ENCODE measurements at places on chromosomes 2 and 18. TPM values are rescaled to one million over a fixed set of nuclear protein-coding genes. Genes with fewer than 3 reads are reported as not detected.
A peak's percentile ranks its signal among the peaks of the same experiment; 100 is the strongest.

DNA sequence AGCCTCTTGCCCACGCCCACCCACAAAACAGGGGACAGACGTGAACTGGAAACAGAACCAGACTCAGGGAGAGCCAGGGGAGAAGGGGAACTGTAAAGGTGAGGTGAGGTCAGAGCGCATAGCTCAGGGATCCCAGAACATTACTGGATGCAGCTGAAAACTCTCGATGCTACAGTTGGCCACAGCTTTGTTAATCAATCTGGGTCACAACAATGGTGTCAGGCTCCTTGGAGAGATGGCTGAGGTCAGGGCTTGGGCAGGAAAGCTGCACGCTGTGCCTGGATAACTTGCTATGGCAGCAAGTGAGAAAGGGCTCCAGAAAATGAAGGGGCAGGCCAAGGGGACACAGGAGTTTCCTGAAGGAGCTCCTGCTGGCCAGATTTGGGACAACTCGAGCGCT, 263.3 kb downstream of the TFCP2L1 start:
- no peak for DNase-seq

GRCh38 chr2:8148260-8149006, 533.4 kb upstream of the ID2 start:
- no peak for DNase-seq

GRCh38 chr2:19178175-19178574, 180.2 kb downstream of the OSR1 start:
- no peak for DNase-seq

DNA sequence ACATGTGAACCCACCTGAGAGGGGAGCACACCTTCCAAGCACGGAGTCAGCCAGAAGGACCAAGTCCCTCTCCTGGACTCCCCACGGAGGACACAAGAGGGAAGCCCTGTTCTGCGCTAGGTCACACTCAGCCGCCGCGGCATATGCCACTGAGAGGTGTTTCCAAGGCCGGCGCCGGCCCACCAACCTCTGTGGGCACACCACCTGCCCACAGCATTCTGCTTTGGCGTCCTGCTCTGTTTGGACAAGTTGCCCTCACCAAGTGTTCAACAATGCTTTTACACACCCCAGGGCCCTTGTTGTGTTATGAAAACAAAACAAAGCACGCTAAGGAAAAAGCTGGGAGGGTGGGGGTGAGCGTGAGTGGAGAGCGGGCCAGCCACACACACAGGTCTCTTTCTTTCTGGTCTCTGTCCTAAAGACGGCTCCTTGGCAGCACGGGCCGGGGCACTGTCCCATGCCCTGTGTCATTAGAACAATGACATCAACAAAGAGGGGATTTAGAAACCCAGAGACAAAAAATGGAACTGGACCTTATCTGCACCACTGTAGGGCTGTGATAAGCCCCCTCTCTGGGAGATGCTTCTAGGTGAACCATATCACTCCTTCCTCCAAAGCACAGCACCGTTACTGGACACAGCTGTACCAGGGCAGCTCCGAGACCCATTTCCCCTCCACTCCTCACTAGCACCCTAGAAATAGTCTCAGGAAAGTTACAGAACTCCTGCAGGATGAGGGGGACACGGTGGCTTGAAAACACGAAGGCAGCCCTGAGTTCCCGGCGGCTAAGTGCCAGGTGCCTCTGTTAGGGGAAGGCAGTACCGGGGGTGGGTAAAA, 17.0 kb downstream of the SMAD7 start:
- DNase-seq = peak; percentile 30

- DNase-seq = no peak
Measured at GRCh38 chr2:154995361-154995760, 296.9 kb downstream of the KCNJ3 start.

DNA sequence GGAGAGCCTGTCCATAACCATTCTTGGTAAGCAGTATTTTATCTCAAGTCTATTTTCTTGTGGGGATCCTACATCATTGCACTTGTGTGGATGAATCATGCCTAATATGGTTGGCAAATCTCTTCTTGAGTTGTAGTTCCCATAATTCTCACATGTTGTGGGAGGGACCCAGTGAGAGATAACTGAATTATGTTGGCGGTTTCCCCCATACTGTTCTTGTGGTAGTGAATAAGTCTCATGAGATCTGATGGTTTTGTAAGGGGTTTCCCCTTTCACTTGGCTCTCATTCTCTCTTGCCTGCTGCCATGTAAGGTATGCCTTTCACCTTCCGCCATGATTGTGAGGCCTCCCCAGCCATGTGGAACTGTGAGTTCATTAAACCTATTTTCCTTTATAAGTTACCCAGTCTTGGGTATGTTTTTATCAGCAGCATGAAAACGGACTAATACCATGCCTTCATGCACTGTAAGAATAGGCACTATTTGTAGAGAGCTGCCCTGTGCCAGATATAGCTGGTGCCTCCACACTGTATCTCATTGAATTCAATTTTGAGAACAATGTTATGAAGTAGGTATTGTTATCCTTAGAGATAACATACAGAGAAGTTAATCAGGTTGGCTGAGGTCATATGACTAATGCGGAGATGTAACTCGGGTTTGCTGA, 148.3 kb downstream of the PLCL1 start:
- no peak for DNase-seq

DNA sequence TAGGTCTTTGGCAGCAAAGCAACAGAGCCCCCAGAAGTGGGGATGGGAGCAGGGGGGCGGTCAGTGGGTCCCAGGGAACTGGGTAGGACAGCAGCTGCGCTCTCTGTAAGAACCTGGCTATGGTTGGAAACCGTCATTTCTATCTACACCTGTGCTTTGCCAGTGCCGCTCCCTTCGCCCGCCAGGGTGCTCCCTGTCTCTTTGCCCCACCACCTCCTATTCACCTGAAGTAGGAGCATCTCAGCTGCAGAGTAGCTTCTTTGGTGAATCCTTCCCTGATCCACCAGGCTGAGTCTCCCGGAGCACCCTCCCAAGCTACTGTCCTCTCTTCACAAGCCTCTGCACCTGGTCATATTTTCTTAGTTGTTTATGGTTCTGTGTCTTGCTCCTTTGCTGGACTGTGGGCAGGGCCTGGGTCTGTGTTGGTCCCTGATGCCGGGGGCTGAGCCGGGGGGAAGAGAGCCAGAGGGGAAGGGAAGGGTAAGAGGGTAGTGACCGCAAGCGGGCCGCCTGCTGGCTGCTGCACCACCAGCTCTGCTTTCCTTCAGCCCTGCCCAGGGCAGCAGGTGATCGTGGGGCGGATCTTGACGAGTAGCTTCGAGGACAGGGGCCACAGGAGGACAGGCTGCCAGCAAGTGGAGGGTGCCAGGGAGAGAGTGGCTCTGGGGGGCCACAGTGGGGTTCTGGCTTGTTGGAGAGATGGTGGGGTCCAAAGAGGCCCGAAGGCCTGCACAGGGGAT, 45.2 kb downstream of the INPP5D start:
- no peak for DNase-seq

- no peak for DNase-seq
Measured at GRCh38 chr2:223012291-223012690, 39.7 kb upstream of the KCNE4 start.

GRCh38 chr2:210162466-210163124, 8.6 kb downstream of the KANSL1L start:
- DNase-seq = no peak

DNA sequence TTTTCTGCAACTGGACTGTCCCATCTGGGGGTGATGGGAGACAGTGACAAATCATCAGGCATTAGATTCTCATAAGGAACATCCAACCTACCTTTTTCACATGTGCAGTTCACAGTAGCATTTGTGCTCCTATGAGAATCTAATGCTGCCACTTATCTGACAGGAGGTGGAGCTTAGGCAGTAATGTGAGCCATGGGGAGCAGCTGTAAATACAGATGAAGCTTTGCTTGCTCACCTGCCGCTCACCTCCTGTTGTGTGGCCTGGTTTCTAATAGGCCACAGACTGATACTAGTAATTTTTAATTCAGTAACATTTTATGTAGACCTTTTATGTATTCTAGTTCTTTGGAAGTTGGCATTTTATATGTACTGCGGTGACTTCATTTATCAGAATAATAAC, 180.1 kb upstream of the SPOPL start:
- no peak for DNase-seq

- no peak for DNase-seq
Measured at GRCh38 chr2:235611349-235611748, 117.5 kb downstream of the AGAP1 start.

DNA sequence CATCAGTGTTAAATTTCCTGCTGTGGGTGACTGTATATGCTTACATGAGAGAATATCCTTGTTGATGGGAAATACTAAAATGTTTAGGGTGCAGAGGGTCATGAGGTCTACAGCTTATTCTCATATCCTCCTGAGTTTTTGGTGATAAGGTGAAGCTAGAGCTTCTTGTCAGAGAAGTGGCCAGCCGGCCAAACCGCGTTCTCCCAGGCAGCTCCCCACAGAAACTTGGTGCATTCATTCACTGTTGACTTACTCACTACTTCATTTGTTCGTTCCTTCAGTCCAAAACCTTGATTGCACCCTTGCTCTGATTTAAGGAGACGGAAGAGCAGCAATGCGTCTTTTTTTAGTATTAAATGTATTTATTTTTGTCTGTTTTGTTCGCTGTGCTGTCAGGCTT, 8.7 kb downstream of the SNED1 start:
- no peak for DNase-seq

- no peak for DNase-seq
Measured at GRCh38 chr2:134301928-134302260, 48.0 kb downstream of the MGAT5 start.

DNA sequence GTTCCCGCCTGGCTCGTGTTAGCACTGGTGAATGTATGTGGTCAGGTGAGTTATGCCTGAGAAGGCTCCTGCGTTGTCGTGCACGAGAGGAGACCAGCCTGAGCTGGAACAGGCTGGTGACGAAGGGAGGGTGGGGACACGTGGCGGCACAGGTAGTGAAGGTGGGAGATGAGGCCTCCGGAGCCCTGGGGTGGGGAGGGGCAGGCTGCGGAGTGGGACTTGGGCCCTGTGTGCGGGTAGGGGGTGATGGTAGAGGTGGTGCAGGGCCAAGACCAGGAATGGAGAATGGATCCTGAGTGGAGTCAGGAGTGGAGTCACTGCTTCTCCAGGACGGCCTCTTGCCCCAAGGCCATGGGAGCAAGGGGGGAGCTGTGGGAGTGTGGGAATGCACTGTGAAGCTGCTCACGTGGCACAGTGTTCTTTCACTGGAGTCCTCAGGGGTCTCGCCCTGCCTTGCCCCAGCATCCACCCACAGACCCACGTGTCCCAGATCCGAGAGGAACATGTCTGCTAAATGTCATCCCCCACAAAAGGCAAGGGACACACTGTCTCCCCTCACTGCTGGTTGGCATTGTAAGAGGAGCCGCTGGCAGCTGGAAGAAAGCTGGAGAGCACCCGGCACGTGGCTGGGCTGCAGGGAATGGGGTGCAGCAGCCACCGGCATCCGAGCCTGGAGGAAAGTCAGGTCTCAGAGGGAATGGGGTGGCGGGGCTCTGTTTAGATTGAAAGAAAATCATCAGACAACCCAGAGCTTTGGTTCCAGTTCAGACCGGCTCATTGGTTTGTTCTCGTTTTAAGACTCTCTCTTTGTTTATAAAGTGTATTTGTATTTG, 63.7 kb downstream of the CYP26B1 start:
- no peak for DNase-seq

GRCh38 chr2:119544075-119544938, at the start of gene CFAP221:
CFAP221 (plus strand) TSS chr2:119544449; CDS start chr2:119546132, 1,683 bp downstream.
- DNase-seq = peak; percentile 84

DNA sequence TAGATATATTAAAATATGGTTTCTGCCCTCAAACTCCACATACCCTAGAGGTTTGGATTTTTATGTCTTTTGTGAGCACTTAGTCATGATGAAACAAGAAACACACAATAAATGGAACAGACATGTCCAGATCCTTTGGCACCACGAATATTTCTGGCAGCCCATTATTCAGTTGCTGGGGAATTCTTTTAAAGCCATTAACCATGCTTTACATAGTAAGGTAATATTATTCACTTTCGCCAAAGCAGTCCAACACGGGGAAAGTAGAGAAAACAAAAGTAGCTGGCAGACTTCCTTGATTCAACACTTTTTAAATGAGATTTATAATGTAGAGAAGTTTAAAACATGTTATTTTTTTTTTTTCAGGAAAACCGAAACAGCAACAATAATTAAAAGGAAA, 235.4 kb downstream of the PIEZO2 start:
- DNase-seq = no peak

Gene DSG4
- not detected for total RNA-seq

Gene CNDP1
- 0.72 TPM for total RNA-seq

Gene UGT1A5
- total RNA-seq = not detected

Gene SYT4
- total RNA-seq = 6.6 TPM

Gene BMP10
- not detected for total RNA-seq

All from stomach (tissue), 19 donors.